NCI-H82 (cell line): ENCODE measurements at places on chromosomes 7 and 10.

DNA sequence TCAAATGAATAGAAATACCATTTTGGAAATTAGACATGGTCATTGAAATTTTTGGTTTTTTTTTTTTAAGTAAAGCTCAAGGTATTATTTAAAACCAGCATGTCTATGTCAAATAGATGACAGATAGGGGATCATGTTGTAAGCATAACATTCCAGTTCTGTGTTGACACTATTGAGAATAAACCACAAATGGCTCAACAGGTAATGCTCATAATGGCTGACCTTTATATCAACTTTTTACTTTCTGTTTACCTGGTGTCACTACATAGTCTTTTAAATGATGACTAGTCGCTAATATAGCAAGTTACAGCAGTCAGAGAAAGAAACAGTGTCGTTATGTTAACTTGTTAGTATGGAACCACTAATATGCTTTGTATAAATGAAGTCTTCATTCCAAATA lies 616.0 kb downstream of the GATA3 start:
- no peak for DNase-seq

DNA sequence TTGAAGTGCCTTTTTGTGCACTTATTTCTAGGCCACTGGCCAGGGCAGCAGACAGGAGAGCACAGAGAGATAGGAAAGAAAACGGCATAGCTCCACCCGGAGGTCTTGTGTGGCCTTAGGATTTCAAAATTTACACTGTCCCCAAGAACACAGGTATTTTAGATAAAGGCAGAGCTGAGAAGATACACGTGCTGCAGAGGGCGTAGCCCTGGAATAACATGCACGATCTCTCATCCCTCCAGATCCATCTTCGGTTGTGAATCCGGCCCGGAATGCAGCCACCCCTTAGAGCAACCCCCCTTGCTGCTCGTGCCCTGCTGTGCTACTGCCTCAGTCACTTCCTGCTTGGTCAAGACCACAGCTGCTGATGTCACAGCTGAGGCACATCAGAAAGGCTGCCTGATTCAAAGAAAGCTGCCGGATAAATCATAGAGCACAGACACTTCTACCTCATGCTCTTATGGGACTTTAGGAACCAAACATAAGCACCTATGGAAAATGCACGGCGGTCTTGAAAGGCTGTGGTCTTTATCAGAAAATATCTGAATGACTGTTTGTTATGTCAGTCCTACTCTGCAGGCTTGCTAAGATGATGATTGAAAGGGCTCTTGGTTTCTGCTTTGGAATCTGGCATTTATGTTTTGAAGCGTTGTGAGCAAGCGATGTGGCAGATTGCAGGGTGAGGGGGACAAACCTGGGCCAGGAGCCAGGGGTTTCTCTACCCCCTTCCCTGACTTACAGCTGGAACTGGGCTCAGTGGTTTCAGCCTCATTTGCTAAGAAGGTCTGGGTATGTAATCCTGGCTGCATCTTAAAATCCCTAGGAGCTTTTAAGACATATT lies 152.0 kb downstream of the SVIL start:
- peak; percentile 62 for DNase-seq

- DNase-seq = peak; percentile 54
Measured at GRCh38 chr7:16526742-16527540, at the start of gene LRRC72. Gene LRRC72 (plus strand): TSS chr7:16526825. CDS start chr7:16526953, 128 bp downstream.

DNA sequence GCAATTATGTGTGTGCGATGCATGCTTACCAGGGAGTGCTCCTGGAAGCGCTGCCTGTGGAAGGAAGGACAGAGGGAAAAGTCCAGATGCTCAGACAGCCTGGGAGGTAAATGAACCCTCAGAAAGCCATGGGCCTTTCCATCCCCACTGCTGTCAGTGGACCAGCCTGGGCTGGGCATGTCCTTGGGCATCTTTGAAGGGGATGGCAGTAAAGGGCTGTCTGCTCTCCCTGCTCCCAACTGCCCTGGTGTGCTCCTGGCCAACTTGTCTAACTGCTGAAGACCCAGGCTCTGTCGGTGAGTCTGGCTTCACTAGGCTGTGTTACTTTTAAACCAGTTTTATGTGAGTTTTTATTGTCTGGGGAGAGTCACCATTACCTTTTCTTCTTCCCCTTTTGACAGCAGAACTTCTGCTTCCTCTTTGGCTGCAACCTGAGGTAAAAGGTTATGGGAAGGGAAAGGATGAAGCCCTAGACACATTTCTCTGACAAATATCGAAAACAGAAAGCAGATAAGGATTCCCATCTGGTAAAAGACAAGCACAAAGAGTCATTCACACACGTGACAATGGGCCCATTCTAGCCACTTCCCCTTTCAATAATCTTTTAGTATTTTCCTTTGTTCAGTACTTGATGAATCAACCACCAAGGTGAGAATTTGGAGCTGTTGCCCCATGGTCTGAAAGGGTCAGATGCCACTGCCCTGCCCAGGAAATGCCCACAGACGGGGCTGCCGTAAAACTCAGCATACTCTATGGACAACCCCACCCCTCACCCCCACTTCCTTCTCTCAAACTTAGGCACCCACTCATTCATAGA lies 27.6 kb upstream of the PIK3AP1 start:
- DNase-seq = no peak

DNA sequence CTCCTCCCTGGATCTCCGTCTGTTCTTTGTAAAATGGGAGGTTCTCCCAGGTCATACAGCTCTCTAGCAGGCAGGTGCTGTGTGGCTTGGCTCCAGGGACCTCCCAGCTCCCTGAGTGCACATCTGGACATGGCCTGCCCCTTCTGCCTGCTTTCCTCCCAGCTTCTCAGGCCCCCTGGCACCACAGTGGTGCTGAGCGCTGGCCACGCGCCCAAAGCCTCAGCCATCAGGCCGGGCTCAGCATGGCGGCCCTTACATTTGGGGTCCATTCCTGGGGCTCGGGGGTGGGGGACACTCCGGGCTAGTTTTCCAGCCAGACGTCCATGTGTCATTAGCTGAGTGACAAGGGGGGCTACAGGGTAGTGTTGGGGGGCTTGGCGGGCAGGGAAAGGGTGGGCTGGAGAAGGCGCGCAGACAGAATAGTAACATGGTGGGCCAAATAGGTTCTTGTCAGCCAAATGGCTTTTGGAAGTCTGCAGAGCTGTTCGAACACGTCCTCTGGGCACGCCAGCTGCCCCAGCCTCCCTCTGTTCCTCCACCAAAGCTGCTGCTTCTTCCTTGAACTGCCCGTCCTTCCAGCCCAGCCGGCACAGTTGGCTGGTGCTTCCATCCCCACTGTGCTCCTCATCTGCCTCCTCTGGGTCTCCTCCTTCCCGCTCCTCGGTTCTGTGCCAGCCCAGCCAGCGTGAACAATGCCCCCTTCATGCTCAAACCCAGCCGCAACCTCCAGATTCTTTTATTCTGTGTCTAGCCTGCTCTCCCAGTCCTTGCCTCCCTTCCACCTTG lies 65.9 kb downstream of the GOLGA7B start:
- no peak for DNase-seq

GRCh38 chr10:123906296-123906695 lies 14.7 kb upstream of the CPXM2 start:
- DNase-seq = no peak

DNA sequence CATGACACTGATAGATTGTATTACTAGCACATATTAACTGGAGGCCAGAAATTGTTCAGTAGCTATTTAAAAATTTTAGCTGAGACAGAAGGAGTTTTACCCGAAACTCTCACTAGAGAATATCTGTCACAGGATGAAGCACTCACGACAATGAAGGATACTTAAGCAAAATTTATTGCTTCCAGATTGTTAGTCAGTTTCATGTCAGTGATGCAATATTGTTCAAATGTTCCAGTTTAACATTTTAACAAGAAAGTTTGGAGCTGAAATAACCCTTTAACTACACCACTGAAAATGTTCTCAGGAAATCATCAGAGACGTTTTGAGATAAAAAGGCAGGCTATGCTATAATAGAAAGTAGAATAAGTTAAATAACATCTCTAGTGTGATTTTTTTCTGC lies 15.0 kb upstream of the CADPS2 start:
- DNase-seq = no peak

DNA sequence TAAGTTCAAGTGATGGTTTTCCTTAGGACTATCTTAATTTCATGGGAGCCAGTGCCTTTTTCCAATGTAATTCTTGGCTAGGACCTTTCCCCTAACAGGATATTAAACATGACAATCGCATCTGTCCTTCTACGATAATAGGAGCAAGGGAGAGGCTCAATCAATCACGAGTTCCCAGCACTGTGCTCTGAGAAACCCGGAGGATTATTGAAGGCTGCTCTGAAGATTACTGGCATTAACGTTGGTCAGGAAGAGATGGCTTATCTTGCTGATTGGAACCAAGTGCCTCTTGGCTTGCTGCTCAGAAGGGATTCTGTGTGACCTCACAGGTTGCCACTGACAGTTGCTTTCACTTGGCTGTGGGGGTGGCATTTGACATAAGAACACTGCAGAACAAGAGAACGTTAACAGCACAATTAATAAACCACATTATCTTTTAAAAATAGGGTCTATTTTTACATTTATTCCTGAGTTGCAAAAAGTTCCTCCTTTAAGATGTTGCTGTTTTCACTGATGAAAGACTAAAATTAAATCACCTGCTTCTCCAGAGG lies 252.1 kb upstream of the TAC1 start:
- DNase-seq = peak; percentile 99

DNA sequence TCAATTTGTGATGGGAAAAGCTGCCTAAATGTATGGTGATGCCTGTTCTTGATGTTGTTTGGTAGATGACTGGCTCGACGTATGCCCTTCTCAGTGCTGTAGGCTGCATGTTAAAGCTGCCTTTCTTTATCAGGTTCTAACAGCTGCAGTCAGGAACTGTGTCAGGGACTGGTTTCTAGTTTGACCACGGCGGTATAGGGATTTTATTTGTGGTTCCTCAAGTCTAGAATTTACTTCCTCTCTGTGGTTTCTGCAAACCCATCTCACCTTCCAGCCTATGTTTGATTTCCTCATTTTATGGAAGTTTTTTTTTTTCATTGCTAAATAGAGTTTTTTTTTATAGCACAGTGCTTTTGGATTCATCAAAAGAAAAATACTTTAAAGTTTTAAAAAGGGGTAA lies 26.5 kb downstream of the LMTK2 start:
- DNase-seq = no peak

- peak; percentile 33 for DNase-seq
Measured at GRCh38 chr10:113158183-113158582, 208.1 kb downstream of the TCF7L2 start.

DNA sequence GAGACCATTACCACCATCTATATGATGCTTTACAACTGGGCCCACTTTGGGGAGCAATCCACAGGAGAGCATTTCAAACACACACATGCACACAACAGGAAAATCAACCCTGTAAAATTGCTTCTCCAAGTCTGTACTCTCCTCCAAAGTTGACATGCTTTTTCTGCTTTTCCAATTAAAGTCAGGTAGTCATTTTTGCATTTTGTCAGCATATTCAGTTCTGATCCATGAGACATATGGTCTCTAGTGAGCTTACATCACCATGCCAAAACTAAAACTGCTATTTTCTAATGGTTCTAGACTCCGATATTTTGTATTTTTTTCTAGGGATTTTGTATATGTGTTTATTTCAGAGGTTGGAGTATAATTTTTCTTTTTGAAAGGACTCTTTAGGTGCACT lies 373.5 kb upstream of the LRRTM3 start:
- no peak for DNase-seq

DNA sequence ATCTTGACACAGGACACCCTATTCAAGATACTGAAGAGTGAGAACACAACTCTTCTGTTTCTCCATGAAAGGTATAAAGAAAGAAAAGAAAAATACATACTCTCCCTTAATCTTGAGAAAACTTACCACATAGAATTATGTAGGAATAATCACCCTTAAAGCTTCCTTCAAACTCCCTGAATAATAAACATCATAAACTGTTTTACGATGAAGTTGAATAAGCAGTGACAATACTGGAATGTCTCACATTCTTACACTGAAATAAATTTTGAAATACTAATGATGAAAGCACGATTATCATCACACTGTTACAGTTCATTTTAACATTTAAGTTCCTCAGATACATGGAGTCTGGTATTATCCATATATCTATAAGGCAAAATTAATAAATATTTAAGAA lies 306.2 kb downstream of the IPMK start:
- DNase-seq = no peak

- DNase-seq = no peak
Measured at GRCh38 chr7:43463401-43463980, 119.4 kb upstream of the STK17A start.

DNA sequence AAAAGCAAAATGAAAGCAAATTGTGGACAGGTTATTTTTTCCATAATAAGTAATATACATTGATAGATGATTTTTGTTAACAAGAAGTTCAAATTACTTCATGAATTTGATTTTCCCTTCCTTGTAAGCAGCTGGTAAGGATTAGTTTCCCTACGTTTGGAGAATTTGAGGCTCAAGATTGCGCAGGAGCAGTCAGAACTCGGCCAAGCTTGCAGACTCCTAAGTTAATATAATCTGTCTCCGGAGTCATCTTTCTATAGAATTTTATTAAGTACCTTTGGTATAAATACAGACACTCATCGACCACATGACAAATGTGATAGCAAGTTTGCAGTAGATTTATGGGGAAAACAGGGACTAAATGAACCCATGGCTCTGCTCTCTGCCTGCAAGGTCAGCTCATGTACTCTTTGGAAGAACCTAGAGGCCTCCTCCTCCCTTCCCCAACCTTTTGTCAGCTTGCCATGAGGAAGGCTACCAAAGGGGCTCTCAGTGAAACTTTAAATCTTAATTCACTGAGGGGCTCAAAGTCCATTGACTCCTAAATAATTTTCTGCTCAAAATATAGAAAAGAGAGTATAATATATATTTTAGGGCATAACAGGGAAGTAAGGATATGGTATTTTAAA lies 89.2 kb upstream of the CTTNBP2 start:
- no peak for DNase-seq

DNA sequence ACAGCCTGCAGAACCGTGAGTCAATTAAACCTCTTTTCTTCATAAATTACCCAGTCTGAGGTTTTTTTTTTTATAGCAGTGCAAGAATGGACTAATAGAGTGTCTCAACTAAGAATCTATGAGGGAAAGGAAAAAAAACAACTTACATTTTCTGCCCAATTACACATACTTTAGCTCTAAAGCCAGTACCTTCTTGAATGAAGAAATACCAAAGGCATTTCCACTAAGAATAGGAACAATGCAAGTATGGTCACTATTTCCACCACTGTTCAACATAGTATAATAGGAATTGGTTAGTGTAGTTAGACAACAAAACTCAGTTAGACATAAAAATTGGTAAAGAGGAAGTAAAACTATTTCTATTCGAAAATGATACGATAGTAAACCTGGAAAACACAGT lies 37.6 kb downstream of the MICU1 start:
- DNase-seq = no peak

DNA sequence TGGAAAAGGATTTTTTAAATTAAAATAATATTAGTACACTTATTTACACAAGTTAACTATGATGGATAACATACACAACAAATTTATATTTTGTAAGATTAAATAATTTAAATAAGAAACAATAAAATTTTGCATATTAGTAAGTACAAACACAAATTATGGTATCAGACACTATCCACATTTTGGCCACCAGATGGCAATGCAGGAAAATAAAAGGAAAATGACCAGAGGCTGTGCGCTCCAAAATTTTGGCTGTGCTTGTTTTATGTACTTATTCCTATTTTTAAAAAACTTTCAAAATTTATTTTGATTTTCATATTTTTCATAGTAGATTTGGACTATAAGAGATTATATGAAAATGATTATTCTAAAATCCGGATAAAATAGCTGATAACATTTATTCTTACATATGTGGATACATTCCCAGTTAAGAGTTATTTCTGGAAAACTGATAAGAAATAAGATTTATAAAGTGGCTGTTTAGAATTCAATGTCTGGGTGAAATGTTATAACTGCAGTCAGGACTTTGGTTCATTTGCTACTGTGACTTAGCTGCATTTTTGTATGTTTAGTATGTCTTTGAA lies 274.7 kb upstream of the HGF start:
- peak; percentile 72 for DNase-seq
